CD4-positive, alpha-beta T cell treated with Interferon alpha-2 for 1 hour (primary cell): ENCODE measurements at places on chromosomes 16 and 17.

GRCh38 chr16:70750893-70751467 lies 50.0 kb downstream of the VAC14 start:
- DNase-seq: no peak

GRCh38 chr16:10240854-10241613 lies 58.8 kb upstream of the GRIN2A start:
- DNase-seq: no peak

- DNase-seq: no peak
Observed at GRCh38 chr17:35523296-35523695, 14.2 kb downstream of the SLFN12L start.

GRCh38 chr16:46790599-46791270 lies 40.2 kb downstream of the C16orf87 start:
- no peak for DNase-seq

GRCh38 chr17:27818401-27819105 lies 18.2 kb upstream of the NOS2 start:
- DNase-seq: no peak

DNA sequence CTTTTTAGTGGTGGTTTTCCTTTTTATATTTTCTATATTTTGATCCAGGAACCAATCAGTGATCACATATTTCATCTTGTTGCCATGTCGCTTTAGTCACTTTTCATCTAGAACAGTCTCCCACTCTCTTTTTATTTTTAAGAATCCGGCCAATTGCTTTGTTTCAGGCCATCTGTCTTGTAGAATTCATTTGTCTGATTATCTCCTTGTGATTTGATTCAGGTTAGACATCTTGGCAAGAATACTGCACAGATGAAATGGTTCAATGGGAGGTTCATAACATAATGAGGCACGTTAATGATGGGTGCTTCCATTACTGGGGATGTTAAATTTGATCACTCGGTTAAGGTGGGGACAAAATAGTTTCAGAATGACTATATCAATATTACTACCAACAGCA lies 49.1 kb downstream of the NUP88 start:
- DNase-seq: no peak

GRCh38 chr16:5336941-5337340 lies 239.3 kb upstream of the EEF2KMT start:
- no peak for DNase-seq

DNA sequence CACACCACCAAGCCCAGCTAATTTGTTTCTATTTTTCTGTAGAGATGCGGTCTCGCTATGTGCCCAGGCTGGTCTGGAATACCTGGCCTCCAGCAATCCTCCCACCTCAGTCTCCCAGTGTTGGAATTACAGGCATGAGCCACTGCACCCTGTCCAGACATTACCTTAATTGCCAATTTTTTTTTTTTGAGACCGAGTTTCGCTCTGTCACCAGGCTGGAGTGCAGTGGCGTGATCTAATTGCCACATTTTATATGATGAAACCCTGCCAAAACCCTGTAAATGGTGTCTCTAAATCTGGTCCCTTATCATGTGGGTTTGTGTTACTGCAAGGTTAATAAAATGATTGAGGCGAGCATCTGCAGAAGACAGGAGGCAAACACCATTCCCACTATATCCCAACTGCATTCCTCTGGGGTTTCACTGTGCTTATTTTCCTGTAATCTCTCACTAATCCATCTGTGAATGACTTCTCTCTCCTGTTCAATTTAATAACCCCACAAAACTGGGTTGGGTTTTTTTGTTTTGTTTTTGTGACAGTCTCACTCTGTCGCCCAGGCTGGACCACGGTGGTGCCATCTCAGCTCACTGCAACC lies 19.4 kb upstream of the TRIM25 start:
- DNase-seq: no peak

GRCh38 chr17:50785126-50785525 lies 17.8 kb upstream of the ANKRD40CL start:
- DNase-seq: no peak

DNA sequence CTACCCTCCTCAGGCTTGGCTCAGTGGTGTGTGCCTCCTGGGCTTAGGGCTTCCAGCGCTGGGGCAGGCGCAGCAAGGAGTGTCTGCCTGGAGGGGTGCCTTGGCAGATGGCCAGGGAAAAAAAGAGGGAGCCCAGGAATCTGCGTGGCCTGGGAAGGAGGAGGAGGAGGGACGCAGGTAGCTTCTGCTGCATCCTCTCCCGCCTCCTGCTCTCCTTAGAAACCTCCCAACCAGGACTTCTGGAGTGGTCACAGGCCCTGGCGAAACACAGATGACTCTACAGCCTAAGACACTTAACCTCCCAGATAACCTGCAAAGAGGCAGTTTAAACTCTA lies 7.3 kb upstream of the BCAR1 start:
- DNase-seq: no peak

- DNase-seq: no peak
Observed at GRCh38 chr17:70206361-70207010, 37.2 kb downstream of the KCNJ2 start.

- no peak for DNase-seq
Observed at GRCh38 chr16:20612551-20613480, 36.6 kb upstream of the ACSM2B start.

GRCh38 chr17:67105213-67105612 lies 60.9 kb downstream of the CACNG1 start:
- DNase-seq: no peak

- no peak for DNase-seq
Observed at GRCh38 chr17:72111336-72111923, 9.4 kb upstream of the SOX9 start.

DNA sequence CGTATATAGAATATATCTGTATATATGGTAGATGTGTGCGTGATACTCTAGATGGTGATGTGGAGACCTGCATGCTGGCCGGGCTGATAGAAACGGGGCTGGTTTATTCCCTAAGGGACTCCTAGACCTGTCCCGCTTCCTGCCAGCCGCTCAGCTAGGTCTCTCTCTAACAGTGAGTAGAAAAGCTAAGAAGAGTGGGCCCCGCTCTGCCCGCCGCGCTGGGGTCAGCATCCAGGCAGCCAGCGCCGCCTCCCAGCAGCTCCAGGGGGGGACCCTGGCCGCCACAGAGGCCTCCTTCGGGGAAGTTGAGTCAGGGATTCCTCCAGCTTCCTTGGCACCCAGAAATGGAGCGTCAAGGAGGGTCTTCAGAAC lies 9.4 kb downstream of the CYGB start:
- DNase-seq: no peak
